A673 (cell line): ENCODE measurements at places on chromosomes 3 and 15.
A peak's percentile ranks its signal among the peaks of the same experiment; 100 is the strongest.

DNA sequence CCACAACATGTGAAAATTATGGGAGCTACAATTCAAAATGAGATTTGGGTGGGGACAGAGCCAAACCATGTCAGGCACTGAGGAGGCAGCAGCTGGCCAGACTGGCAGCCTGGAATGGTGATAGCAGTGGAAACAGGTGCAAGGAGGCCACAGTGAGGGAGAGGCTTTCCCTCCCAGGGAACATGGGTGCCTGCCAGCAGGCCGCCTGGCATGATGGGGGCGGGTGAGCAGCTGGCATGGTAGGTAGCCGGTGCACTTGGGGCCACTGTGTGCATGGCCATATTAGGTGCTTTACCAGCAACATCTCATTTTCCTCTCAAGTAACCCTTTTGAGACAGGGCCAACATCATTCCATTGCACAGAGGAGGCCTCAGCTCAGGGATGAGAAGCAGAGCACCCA is 18.3 kb upstream of the MRPS22 start:
- H3K36me3 ChIP-seq: no peaks in the 10 kb centered on the region
- no peak for DNase-seq
- H3K27ac ChIP-seq: no peak overlapping the region
- no peak overlapping the region for H3K4me3 ChIP-seq
- no peaks in the 10 kb centered on the region for H3K4me1 ChIP-seq
- peaks cover 29% of the 10 kb centered on the region for H3K27me3 ChIP-seq

DNA sequence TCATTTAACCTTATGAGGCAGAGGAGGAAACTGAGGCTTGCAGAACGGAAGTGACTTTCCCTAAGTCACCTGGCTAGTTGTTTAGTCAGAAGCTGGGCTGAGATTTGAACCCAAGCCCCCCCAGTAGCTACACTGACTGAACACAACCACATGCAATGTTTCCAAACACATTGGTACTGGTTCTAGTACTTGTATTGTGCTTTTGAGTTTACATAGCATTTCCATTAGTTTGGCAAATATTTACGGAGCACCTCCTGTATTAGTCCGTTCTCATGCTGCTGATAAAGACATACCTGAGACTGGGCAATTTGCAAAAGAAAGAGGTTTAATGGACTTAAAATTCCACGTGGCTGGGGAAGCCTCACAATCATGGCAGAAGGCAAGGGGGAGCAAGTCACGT is 56.3 kb upstream of the ITGA11 start:
- H3K4me1 ChIP-seq: no peaks in the 10 kb centered on the region
- H3K36me3 ChIP-seq: no peaks in the 10 kb centered on the region
- H3K27me3 ChIP-seq: peaks cover 29% of the 10 kb centered on the region
- no peak for DNase-seq

- no peak overlapping the region for H3K4me3 ChIP-seq
- no peaks in the 10 kb centered on the region for H3K27me3 ChIP-seq
- no peak for DNase-seq
- H3K27ac ChIP-seq: no peak overlapping the region
- no peaks in the 10 kb centered on the region for H3K4me1 ChIP-seq
- no peaks in the 10 kb centered on the region for H3K36me3 ChIP-seq
These were observed 84.8 kb upstream of the WNT5A start for GRCh38 chr3:55571913-55572312.

DNA sequence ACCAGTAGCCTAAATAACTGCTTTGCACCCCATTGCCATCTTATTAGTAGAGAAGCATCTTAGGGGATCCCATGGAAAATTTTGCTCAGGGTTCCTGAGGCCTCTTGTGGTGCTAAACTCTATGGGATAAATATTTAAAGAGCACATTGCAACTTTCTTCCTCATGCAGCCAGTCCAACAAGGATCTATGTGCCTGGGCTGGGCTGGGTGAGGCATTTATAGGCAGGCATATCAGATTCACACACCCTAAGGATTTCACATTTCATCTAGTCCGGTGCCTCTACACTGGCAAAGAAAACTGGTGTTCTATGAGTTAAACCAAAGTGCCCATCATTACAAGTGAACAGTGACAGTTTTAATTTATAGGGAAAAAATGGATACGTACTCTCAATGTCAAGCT is 512.3 kb downstream of the EDEM1 start:
- no peaks in the 10 kb centered on the region for H3K36me3 ChIP-seq
- H3K4me1 ChIP-seq: no peaks in the 10 kb centered on the region
- H3K4me3 ChIP-seq: no peak overlapping the region
- DNase-seq: no peak

DNA sequence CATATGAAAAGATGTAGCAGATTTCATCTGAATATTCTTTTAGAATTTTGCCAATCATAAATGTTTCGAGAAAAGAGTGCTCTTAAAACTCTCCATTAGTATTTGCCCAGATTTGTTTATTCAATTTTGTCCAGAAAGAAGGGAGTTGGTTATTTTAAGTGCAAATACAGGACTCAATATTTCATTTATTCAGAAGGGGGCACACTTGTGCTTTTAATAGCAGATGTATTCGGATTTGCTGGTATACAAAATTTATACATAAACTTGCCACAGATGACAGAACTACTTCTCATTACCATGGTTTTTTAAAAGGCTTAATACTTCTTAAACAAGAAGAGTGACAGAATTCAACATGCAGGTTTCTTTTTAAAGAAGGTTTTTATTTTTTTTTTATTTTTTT is 69.8 kb upstream of the GRM7 start:
- DNase-seq: peak; percentile 5
- no peak overlapping the region for H3K27ac ChIP-seq
- H3K27me3 ChIP-seq: no peaks in the 10 kb centered on the region
- no peaks in the 10 kb centered on the region for H3K4me1 ChIP-seq

- peak overlapping the region; percentile 68 for H3K27ac ChIP-seq
- no peaks in the 10 kb centered on the region for H3K27me3 ChIP-seq
- peak; percentile 41 for DNase-seq
- peaks cover 55% of the 10 kb centered on the region for H3K4me1 ChIP-seq
- H3K4me3 ChIP-seq: peak overlapping the region; percentile 59
These were observed 519.7 kb downstream of the FOXP1 start for GRCh38 chr3:71063773-71064290.

- no peaks in the 10 kb centered on the region for H3K36me3 ChIP-seq
- no peaks in the 10 kb centered on the region for H3K27me3 ChIP-seq
- no peak overlapping the region for H3K27ac ChIP-seq
- H3K4me3 ChIP-seq: no peak overlapping the region
These were observed 315.1 kb upstream of the MME start for GRCh38 chr3:154764856-154765640.

DNA sequence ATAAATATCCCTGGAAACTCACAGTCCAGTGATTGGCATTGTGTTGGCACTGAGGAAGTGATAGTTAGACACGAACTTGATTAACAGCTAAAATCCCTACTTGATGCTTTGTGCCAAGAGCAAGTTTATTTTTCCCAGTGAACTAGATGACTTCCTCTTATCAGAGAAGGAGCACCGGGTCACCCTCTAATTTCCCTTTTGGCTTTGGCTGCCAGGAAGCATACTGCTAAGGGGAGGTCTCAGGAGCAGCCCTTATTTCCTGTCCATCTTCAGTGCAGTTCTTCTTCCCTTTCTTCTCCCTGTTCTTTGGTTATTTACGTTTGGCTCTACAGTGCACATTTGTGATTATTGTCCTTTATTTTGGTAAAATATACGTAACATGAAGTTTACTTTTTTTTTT is 13.0 kb downstream of the FBLN2 start:
- DNase-seq: no peak
- no peaks in the 10 kb centered on the region for H3K36me3 ChIP-seq
- no peak overlapping the region for H3K4me3 ChIP-seq
- H3K27ac ChIP-seq: no peak overlapping the region
- no peaks in the 10 kb centered on the region for H3K27me3 ChIP-seq

DNA sequence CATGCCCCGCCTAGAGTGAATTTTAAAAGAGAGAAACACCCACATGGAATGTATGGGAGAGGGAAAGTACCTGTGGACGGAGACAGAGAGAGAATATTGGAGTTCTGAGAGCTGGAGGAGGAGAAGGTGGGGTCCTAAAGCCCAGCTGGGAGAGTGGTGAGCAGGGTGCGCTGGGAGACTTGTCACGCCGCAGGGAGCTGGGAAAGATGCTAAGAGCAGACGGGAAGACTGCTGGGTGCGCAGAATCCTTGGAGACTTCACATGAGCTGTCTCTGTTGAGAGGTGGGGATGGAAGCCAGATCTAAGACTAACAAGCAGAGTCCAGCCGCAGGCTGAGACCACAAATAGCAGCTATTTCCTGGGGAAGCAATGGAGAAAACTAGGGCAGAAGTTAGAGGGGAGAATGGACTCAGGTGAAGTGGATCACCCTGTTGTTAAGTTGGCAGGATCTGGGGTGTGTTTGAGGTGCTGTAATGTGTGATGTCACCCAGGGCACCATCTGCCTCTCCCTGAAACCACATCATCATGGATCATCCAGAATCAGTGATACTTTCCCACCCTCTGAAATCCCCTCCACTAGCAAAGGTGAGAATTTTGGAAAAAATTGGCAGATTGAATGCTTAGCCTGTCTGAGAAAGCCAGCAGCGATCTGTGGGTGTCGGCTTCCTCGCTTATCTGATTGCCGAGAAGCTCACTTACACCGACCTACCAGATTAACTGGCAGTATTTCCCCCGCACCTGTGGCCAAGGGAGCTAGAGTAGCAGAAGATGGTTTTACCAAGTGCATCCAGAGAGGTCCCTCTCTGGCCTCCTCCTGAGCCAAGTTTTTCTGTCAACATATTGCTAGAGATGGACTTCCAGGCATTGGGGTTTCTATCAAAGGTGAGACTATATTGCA is 174.8 kb upstream of the BHLHE40 start:
- no peaks in the 10 kb centered on the region for H3K4me1 ChIP-seq
- H3K4me3 ChIP-seq: no peak overlapping the region
- no peaks in the 10 kb centered on the region for H3K27me3 ChIP-seq
- no peak overlapping the region for H3K27ac ChIP-seq

- H3K4me3 ChIP-seq: no peak overlapping the region
- DNase-seq: no peak
- H3K27ac ChIP-seq: no peak overlapping the region
- no peaks in the 10 kb centered on the region for H3K27me3 ChIP-seq
- H3K4me1 ChIP-seq: no peaks in the 10 kb centered on the region
These were observed 139.2 kb upstream of the EOMES start for GRCh38 chr3:27861046-27862036.

DNA sequence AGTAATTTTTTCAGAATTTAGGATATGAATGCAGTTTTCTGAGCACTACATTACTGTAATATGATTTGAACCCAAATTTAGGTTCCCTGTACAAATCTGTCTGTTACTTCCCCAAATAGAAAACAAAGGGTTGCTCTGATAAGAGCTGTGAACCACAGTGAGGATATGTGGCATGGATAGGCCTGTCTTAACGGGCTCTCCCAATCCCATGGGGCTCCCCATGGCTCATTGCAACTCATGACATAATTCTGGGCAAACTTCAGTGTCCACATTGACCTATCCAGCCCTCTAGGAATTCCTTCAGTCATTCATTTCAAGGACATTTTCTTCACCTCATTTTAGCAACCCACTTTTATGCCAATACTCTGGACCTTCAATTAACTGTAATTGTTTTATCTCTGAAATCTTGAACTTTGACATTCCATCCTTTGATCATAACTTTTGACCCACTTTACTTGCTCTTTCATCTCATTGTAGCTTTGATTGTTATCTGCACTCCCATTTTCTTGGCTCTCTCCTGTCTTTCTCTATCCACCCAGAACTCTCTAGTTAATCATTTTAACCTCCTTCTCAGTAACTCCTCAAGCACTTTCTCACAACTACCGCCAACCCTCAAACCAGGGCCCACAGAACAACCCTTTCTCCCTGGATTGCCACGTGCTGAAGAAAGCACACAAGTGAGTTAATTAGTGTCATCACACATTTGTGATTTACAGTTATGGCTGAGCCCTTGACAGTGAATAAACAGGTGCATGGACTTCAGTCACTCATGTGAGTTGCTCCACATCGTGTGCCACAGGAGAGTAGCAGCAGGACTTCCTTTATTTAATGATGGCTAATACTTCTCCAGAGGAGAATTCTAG is 94.9 kb upstream of the AADACL2 start:
- H3K4me1 ChIP-seq: no peaks in the 10 kb centered on the region
- H3K27ac ChIP-seq: no peak overlapping the region
- no peaks in the 10 kb centered on the region for H3K27me3 ChIP-seq
- H3K4me3 ChIP-seq: no peak overlapping the region
- no peaks in the 10 kb centered on the region for H3K36me3 ChIP-seq
